ENCODE measurements at places on chromosomes 13 and 19.
A peak's percentile ranks its signal among the peaks of the same experiment; 100 is the strongest.

GRCh38 chr19:35040826-35041547 lies 534 bp upstream of the HPN start:
- DNase-seq = peak; percentile 58

- DNase-seq = no peak
Observed at GRCh38 chr19:44850641-44851109, 4.6 kb downstream of the NECTIN2 start.

GRCh38 chr19:33497778-33498175 lies 23.8 kb downstream of the PEPD start:
- DNase-seq = no peak

DNA sequence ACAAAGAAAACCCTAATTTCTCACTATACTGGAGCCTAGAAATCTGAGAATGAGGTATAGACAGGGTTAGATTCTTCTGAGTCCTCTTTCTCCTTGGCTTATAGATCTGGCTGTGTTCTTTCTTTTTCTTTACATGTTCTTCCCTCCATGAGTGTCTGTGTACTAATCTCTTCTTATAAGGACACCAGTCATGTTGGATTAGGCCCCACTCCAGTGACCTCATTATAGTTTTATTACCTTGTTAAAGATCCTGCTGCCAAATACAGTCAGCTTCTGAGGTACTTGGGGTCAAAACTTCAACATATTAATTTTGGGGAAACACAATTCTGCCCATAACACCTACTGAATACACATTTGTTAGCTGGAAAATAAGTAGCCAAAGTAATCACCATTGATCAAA lies 302.6 kb downstream of the PCDH9 start:
- DNase-seq = no peak

DNA sequence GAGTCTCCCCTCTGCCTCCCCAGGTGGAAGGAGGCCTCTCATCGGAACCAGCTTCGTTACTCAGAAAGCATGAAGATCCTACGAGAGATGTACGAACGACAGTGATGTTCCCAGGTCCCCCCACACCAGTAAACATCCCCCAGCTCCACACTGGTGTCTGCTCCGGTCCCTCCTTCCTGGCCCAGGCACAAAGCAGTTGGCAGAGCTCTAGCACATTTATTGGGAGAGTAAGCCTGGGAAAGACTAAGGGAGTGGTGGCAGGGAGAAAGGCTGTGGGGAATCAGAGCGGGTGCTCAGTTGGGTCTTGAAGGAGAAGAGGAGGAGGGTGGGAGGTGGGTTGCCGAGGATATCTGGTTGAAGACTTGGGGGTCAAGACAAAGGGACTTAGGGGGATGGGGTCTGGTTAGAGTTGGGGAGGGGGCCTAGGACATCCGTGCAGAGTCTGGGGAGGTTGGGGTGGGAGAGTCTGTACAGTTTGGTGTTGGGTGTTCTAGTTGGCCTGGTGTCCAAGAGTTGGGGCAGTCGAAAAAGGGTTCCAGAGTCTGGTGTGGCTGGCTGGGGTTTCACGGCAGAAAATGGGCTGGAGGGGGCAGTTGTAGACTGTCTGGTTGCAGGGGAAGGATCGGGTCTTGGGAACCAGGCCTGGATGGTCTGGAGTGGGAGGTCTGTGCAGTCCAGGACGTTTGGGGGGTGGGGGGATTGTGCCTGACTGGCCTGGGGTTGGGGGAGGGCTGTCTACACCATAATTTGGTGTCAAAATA lies 2.3 kb downstream of the HSPB6 start:
- DNase-seq = no peak

DNA sequence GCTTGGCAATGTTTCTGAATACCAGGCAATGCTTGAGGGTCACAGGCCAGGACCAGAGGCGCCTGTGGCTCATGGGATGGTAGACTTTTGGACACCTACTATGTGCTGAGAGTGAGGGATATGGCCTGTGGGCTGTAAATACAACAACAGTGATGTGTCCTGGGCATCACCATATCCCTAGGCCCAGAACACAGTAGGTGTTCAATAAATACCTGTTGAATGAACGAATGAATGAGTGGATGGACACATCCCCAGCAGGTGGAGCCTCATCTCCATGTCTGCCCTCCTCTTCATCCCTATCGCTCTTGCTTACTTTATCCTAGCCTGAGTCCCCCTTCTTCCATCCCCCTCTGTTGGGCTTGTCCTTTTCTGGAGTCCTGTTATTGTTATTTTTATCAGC lies 16.5 kb upstream of the NANOS2 start:
- DNase-seq = no peak

DNA sequence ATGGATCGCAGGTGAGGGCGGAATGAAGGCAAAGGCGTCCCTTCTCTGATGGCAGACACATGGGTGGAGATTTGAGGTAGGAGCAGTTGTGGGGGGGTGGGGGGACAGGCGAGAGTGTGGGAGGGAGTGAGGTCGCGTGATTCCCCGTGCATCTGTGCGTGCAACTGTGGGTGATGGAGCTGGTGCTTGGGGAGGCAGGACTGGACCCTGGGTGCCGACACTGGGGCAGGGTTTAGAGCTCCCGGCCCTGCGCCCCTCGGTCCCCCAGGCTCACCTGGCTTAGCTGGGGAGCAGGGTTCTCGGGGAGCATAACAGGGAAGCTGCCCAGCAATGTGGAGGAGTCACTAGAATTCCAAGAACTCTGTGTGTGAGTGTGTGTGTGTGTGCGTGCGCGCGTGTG lies 3.4 kb downstream of the TMPRSS9 start:
- DNase-seq = no peak

DNA sequence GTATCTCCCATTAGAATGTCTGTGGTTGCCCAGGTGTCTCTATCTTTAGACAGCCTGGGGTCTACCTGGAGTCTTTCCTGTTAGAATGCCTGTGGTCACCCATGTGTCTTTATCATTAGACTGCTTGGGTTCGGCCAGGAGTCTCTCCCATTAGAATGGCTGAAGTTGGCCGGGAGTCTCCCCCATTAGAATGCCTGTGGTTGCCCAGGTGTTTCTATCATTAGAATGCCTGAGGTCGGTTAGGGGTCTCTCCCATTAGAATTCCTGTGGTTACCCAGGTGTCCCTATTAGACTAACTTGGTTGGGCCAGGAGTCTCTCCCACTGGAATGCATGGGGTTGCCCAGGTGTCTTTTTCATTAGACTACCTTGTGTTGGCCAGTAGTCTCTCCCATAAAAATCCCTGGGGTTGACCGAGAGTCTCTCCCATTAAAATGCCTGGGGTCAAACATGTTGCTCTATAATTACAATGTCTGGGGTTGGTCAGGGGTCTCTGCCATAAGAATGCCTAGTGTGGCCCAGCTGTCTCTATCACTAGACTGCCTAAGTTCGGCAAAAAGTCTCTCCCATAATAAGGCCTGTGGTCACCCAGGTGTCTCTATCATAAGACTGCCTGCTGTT lies 1448.7 kb downstream of the UQCRFS1 start:
- no peak for DNase-seq

DNA sequence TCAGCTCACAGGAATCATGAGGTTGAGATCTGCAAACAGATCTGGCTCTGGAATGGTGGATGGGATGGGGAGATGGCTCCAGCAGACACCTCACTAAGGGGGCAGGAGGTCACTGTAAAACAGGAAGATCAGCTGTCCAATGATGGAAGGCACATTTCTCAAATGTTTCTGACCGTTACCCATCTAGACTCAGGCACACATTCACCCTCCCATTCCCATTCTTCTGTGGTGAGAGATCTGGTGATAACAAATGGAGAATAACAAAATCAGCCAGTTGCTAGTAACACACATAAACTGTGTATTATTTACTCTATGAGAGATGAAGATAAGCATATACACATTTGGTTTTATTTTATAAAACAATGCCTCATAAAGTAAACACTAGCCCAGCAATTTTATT lies 235.9 kb downstream of the TSHZ3 start:
- DNase-seq = no peak

DNA sequence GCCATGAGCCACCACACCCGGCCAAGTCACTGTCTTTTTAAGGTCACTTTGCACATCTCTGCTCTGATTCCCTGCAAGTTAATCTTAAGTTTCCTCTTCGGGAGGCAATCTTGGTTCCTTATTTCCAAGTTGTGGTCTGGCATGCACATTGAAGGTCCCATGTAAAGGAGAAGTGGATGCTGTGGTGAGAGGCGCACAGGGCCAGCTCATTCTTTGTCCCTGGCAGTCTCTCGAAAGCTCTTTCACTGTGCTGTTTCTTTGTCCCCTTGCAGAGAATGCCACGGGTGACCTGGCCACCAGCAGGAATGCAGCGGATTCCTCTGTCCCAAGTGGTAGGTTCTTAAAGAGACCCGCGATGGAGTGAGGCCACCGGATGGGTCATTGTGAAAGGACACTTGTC lies 16.4 kb upstream of the C19orf33 start:
- DNase-seq = peak; percentile 25

DNA sequence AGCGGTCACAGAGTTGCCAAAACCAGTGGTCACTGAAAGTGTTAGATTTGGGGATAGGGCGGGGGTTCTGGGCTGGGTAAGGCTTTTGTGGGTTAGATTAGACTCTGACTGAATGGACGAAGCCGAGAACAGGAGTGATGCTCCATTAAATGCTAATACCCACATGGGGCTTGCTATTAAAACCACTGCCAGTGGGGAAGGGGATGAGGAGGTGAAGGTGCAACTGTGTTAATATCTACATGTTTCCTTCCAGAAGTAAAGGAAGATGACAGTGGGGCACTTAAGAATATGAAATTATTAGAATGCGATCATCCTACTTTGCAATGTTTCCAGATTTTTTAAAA lies 573 bp upstream of the ZNF614 start:
- DNase-seq = no peak

- no peak for DNase-seq
Observed at GRCh38 chr13:65125236-65125635, 2104.9 kb downstream of the PCDH9 start.

GRCh38 chr13:110250258-110250891 lies 56.6 kb downstream of the COL4A1 start:
- no peak for DNase-seq

GRCh38 chr13:25901460-25902376 lies 150.1 kb downstream of the SHISA2 start:
- DNase-seq = peak; percentile 38

DNA sequence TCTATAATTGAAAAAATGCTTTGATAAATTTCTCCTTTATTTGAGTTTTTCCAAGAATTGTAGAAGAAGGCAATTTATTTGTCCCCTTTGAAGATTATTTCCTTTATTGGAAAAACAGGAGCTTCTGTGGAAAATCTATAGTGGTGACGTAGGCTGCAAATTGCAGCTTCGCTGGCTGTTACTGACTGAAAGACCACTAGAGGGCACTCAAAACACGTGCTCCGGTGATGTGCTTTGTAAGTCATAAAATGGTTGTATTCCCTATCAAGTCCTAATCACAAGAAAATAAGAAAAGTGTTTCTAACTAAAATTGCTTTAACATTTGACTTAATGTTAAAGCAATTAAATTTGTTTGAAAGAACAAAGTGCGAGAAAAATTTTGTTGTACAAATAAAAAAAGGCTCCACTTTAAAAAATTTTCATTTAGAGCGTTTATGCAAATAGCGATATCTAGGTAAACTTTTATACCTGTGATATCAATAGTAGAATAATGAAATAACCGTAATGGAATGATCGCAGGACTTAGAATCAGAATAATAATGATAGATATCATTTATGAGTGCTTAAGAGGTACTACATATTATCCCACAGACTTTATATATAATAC lies 638.2 kb upstream of the SPRY2 start:
- no peak for DNase-seq

DNA sequence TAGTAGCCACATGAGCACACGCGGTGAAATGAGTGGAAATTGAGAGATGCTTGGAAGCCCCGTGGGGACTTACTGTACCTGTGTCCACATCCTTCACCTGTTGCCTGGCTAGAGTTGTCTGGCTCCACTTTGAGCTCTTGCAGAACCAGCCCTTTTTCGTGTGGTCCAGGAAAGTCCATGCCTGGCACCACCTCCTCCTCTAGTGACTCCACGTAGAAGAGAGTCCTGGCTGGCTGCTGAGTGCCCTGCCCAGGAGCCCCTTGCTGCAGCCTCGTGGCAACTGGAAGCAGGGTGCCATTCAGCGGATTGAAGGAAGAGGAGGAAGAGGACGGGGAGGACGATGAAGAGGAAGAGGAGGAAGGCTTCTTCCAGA lies 515 bp upstream of the ATXN8OS start:
- DNase-seq = no peak

DNA sequence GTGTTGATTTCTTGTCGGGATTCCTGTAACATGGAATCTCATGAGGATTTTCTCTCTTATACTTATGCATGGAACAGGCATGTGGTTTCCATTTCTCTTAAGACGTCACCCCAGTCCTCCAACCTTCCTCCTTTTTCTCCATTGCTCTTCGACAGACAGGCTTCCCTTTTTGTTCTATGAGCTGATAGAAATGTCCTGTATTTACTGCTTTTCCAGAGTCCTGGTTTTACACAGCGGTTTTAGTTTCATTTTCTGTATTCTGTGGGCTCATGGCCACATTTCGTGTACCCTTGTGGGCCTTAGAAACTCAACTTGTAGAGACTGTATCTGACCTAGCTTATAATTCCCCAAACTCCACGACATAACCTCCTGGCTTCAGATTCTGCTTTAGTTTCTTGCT lies 113.1 kb downstream of the PAN3 start:
- no peak for DNase-seq

GRCh38 chr19:3852614-3853254 lies 16.1 kb downstream of the ZFR2 start:
- peak; percentile 47 for DNase-seq

- DNase-seq = peak; percentile 72
Observed at GRCh38 chr19:51417107-51417809, at the start of gene SIGLEC10. Gene SIGLEC10, minus strand, starts transcription at chr19:51417642. Its CDS starts 61 bp downstream, at chr19:51417581.

Data from CD4-positive, alpha-beta T cell treated with Interferon gamma for 1 hour (primary cell).